ENCODE measurements at places on chromosomes 7 and 10.

DNA sequence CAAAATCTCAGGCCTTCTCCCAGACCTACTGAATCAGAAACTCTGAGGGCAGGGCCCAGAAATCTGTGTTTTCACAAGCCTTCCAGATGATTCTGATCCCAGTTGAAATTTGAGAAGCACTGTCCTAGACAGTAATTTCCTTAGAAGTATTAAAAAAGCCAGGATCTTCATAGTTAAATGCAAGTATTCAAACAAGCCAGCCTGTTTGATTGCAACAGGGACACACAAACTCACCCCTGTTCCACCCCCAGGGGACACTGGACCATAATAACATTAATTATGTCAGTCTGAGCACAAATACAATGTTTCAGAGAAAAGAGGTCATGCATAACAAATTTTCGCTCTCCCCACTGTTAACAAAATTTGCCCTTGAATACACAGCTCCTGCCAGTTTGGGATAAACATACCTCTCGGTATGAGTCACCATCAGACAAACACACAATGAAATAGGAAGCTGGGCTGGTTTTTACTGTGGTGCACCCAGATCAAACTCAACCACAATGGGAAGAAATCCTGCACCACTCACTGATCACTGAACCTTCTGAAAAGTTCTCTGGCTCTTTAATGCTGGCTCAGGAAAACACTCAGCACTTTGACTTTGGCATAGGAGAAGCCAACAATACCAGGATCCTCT lies 34.3 kb downstream of the ABLIM1 start:
- DNase-seq: no peak

DNA sequence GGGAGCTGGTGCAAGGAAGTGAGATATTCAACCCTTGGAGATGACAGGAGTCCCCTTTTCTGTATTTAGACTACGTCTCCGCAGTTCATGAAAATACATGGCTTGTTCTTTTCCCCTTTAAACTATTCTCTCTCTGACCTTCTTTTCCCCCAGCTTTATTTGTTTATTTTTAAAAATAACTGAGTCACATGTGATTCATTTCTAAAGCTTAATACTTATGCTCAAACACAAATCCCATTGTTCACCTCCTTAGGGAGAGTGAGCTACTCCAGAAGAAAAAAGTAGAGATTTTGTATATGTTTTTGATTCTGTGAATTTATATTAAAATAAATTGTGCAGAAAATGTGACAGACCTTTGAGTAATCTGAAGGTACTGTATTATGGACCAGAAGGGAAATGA lies 35.9 kb upstream of the FZD1 start:
- DNase-seq: no peak

DNA sequence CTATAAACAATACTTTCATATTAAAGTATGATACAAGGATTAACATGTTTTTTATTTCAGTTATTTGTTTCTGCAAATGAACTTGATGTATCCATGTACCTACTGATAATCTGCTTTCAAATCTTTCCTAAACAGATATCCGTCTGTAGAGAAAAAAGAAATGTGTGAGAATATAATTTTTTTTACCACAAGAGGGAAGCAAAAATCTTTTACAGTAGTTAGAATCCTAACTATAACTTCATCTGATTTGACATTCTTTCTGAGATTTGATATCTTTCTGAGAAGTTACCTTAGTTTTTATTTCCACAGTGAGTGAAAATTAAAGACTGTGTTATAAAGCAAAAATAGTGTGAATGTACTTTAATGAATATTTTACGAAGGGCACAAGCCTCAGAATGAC lies 203.9 kb upstream of the PCLO start:
- DNase-seq: no peak

DNA sequence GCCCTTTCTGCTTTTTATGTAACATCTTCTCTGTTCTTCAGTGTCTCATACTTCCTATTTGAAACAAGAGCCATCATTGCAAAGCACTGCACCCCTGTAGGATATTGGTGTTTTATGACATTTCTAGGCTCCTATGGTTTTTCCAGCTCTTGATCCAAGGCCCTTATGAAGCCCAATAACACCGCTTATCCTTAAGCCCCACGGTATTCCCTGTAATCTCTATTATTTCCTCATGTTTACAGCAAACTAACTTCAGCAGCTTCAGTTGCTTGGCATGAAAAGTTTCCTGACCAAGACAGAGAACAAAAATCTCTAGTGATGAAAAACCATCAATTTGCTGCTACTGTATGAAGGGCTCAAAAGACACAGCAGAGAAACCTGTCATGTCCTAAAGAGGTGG lies 34.1 kb upstream of the TES start:
- no peak for DNase-seq

DNA sequence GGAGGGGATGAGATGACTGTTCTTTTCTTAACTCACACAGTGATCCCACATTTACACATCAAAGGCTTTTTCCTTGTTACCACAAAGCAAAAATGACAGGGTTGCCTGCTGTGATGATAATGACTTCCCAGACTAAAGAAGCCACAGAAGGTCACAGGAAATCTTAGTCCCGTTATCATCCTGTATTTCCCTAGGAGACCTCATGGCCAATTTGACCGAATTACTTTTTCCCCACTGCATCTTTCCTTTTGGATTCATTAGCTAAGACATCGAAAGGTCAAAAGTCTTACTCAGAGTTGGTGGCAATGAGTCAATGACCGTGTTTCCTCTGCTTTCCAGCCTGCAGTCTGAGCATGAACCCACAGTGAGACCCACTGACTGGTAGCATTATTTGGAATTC lies 130.1 kb upstream of the INHBA start:
- DNase-seq: no peak
